Endothelial cell of umbilical vein (primary cell): ENCODE measurements at places on chromosomes 11 and 22. TPM values are rescaled to one million over a fixed set of nuclear protein-coding genes. Genes with fewer than 3 reads are reported as not detected.

The ANO9 gene
- total RNA-seq = 0.12 TPM in 1 of 2 replicates, not detected in the other

The CYP2D6 gene
- 0.91 and 0.97 TPM in 2 replicates for total RNA-seq

The OR5D18 gene
- total RNA-seq = not detected in 2 replicates

The CNIH2 gene
- total RNA-seq = 0.78 and 1.2 TPM in 2 replicates

The SYT7 gene
- 0.55 and 0.78 TPM in 2 replicates for total RNA-seq

The SSRP1 gene
- 140 and 146 TPM in 2 replicates for total RNA-seq

The DEFB131B gene
- not detected in 2 replicates for total RNA-seq

The GALNT18 gene
- 0.18 and 0.32 TPM in 2 replicates for total RNA-seq

The NRIP3 gene
- total RNA-seq = 8.4 and 9.9 TPM in 2 replicates

The LGALS12 gene
- total RNA-seq = not detected in 2 replicates

The KRTAP5-1 gene
- total RNA-seq = not detected in 2 replicates

The SLC6A5 gene
- total RNA-seq = not detected in 2 replicates

The SGSM1 gene
- 0.12 and 1.1 TPM in 2 replicates for total RNA-seq

The F2 gene
- total RNA-seq = not detected in 2 replicates

The PHRF1 gene
- 38.8 and 39.4 TPM in 2 replicates for total RNA-seq

The SNU13 gene
- 138 TPM in 2 replicates for total RNA-seq

The GP1BB gene
- 1.5 and 1.7 TPM in 2 replicates for total RNA-seq

The SMTNL1 gene
- not detected in 2 replicates for total RNA-seq

The CHRDL2 gene
- total RNA-seq = not detected in 2 replicates

The TLCD5 gene
- total RNA-seq = 6.1 and 6.3 TPM in 2 replicates

The SMC1B gene
- 0.07 TPM in 1 of 2 replicates, not detected in the other for total RNA-seq

The VWA5A gene
- total RNA-seq = 11.6 and 14.3 TPM in 2 replicates

The APOBEC3A gene
- total RNA-seq = not detected in 2 replicates

The DGCR6 gene
- total RNA-seq = 0.44 and 0.95 TPM in 2 replicates

The APOL1 gene
- total RNA-seq = 9.3 and 14.1 TPM in 2 replicates

The TSGA10IP gene
- total RNA-seq = not detected in 2 replicates

The CREB3L1 gene
- 0.78 and 0.84 TPM in 2 replicates for total RNA-seq

The PNPLA5 gene
- not detected in 2 replicates for total RNA-seq

The ROBO4 gene
- total RNA-seq = 464 and 474 TPM in 2 replicates

The RAB36 gene
- 2.6 and 2.7 TPM in 2 replicates for total RNA-seq

The KRTAP5-8 gene
- total RNA-seq = not detected in 2 replicates

The ESAM gene
- 273 and 303 TPM in 2 replicates for total RNA-seq

The HORMAD2 gene
- not detected in 2 replicates for total RNA-seq

The ZNF280B gene
- 3.1 TPM in 2 replicates for total RNA-seq

The FAT3 gene
- 0.05 and 1.4 TPM in 2 replicates for total RNA-seq

The XKR3 gene
- total RNA-seq = not detected in 2 replicates

The PIH1D2 gene
- total RNA-seq = 1.3 and 1.8 TPM in 2 replicates

The TRIM49D1 gene
- not detected in 2 replicates for total RNA-seq

The TMEM184B gene
- 96.6 and 99.8 TPM in 2 replicates for total RNA-seq

The CLCF1 gene
- total RNA-seq = 5.7 and 5.8 TPM in 2 replicates

The SPON1 gene
- total RNA-seq = 0.31 TPM in 1 of 2 replicates, not detected in the other

The LAYN gene
- 2.2 and 2.3 TPM in 2 replicates for total RNA-seq

The SCGB1D2 gene
- not detected in 2 replicates for total RNA-seq

The FBXO7 gene
- total RNA-seq = 79.0 and 81.1 TPM in 2 replicates

The KRTAP5-2 gene
- total RNA-seq = not detected in 2 replicates

The PGA5 gene
- not detected in 2 replicates for total RNA-seq

The MIAT gene
- total RNA-seq = 0.53 and 0.80 TPM in 2 replicates

The RAPSN gene
- total RNA-seq = 1.6 TPM in 2 replicates

The NPTXR gene
- 0.73 and 0.95 TPM in 2 replicates for total RNA-seq

The EFCAB6 gene
- total RNA-seq = 0.31 and 0.32 TPM in 2 replicates

The ANKK1 gene
- not detected in 2 replicates for total RNA-seq

The GPHA2 gene
- not detected in 2 replicates for total RNA-seq

The ME3 gene
- total RNA-seq = 26.9 and 27.2 TPM in 2 replicates

The TEX54 gene
- not detected in 2 replicates for total RNA-seq

The CD59 gene
- total RNA-seq = 1,084 and 1,141 TPM in 2 replicates

The CCDC87 gene
- 0.22 and 0.28 TPM in 2 replicates for total RNA-seq

The OR8G5 gene
- total RNA-seq = not detected in 2 replicates
